AG04449 (cell line): ENCODE measurements at places on chromosomes 4 and X.
A peak's percentile ranks its signal among the peaks of the same experiment; 100 is the strongest.

- DNase-seq: no peak
Observed at GRCh38 chr4:11409632-11410031, 19.1 kb downstream of the HS3ST1 start.

DNA sequence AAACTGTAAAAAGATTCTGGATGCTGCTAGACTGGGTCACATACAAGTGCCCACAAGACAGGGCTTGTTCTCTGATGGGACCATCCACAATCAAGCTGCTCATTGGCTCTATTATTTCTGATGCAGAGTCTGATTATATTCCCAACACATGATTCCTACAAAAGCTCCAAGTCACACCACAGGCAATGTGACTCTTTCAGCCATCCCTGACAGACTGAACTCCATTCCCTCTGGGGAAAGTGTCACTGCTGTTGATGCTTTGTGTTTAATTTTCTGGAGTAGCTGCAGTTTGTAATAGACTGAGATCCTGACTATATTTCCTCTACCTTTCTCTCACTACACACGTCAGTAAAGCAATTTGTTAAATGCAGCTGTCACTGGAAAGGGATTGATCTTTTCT, 55.4 kb upstream of the BCLAF3 start:
- DNase-seq: no peak

- peak; percentile 4 for DNase-seq
Observed at GRCh38 chr4:121900132-121900983, 30.1 kb upstream of the BBS7 start.

DNA sequence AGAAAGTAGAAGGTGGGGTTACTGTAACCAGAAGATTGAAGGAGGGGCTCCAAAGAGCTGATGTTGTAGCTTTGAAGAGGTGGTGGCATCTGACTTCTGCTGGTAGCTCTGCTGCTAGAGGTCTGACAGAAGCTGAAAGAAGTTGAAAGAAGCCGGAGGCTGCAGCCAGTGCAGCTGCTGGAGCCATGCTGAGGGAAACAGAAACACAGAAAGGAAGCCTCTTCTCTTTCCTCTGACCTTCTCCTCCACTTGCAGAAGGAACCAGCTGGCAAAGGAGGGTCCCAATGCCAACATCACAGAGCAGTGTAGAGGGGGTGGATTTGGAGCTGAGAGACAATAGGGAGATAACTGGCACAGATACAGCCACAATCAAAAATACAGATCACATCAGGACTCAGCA, 89.3 kb upstream of the HHIP start:
- no peak for DNase-seq
